ENCODE measurements at places on chromosomes 16 and 17.

- no peak for DNase-seq
These were observed 105.5 kb downstream of the SPAG9 start for GRCh38 chr17:51015145-51015558.

- DNase-seq = no peak
These were observed 164.1 kb upstream of the TOM1L1 start for GRCh38 chr17:54736573-54736972.

GRCh38 chr16:1413684-1414531 is 596 bp downstream of the UNKL start:
- no peak for DNase-seq

- no peak for DNase-seq
These were observed at the start of gene CHST4 for GRCh38 chr16:71526111-71526631. Gene CHST4, plus strand, starts transcription at chr16:71526426. Its CDS starts 10,252 bp downstream, at chr16:71536678.

- DNase-seq = no peak
These were observed 33.6 kb downstream of the PRPSAP2 start for GRCh38 chr17:18891541-18891940.

DNA sequence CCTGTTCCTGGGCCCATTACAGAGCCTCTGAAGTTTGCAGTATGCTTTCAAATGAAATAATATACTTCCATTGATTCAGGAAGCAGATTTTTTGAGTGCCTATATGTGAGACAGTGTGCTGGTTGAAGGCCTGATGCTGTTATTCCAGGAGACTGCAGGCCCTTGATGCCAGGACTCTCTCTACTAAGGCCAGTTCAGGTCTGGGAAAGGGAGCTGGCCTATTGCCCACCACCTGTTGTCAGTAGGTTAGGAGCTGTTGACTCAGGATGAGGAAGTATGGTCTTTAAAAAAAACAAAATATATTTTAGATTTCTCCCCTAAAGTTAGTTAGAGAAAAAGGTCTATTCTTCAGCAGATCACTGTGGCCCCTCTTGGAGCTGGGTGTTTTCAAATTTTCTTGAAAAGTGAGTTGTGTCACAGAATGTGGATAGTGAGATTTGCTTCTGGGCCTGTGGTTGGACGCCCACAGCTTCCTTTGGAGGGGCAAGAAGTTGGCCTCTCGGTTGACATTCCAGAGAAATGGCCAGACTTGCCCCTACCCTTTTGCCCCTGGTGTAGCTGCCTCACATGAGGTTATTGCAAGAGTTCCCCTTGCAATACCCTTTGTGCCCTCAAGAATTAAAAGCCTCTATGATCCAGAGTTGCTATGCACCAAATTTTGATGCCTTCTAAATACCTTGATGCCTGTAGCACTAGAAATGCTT is 7.9 kb downstream of the ESRP2 start:
- no peak for DNase-seq

DNA sequence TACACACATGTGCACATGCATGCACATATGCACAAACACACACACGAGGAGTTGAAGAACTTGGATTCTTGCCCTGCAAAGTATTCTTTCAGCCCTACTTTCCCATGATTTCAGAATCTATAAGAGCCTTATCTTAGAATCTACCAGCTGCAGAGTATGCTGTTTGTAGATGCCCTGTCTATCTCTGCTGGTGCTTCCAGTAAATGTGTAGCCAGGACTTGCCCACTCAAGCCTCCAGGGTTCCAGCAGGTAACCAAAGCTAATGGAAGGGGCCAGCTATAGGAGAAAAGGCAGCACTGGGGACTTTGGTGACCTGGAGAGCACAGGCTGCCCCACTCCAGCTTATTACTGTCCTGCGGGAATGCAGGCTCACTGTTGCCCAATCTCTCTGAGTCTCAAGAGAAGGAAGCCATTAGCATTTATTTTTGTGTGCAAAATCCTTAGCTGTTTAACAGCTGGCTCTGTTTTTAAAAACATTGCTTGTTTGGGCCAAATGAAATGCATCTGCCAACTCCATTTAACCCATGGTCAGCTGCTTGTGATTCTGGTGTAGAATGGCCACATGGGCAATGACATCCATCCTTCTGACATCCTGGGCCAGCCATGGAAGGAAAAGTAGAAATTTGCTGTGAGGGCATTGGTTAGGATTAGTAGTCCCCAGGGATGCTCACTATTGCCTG is 28.6 kb upstream of the XYLT1 start:
- DNase-seq = no peak

All from NCI-H1436 treated with DMSO at 0.1 percent for 48 hours (cell line).